Activated CD4-positive, alpha-beta T cell treated with anti-CD3 and anti-CD28 coated beads, Interleukin-2, amount 50 U/mL, for 1 hour (primary cell): ENCODE measurements at places on chromosomes 12 and 14.

- no peak for DNase-seq
Measured at GRCh38 chr14:93316716-93317115, 16.1 kb downstream of the BTBD7 start.

DNA sequence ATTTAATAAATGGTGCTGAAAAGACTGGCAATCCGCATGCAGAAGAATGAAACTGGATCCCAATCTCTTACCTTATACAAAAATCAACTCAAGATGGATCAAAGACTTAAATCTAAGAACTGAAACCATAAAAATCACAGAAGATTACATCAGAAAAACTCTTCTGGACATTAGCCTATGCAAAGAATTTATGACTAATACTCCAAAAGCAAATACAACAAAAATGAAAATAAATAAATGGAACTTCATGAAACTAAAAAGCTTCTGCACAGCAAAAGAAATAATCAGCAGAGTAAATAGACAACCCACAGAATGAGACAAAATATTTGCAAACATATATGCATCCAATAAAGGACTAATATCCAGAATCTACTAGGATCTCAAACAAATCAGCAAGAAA, 14.3 kb upstream of the CLEC1A start:
- no peak for DNase-seq

DNA sequence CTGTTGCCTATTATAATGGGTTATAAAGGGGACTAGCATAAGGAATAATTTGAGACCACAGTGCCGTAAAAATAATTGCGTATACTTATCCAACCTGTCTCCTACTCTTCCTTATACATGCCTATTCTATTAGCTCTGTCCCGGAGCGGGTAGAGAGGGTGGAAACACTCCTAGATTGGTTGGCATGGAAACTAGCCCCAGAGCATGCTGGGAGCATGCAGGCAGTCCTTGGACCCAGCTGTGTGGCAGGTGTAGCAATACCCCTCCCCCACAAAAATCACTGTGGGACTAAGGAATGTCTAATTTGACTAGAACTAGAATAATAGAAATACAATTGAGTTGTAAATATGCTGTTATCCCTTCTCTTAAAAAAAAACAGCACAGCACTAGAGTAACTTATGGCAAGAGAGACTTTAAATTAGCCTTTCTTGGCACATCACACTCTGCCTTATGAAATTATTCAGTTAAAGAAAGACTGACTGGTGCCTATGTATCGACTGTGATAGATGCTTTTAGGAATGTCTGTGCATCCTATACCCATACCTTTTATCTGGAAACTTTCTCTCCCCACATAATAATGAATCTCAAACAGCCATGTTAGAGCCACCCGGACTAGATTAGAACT, 244.0 kb upstream of the DAAM1 start:
- no peak for DNase-seq

DNA sequence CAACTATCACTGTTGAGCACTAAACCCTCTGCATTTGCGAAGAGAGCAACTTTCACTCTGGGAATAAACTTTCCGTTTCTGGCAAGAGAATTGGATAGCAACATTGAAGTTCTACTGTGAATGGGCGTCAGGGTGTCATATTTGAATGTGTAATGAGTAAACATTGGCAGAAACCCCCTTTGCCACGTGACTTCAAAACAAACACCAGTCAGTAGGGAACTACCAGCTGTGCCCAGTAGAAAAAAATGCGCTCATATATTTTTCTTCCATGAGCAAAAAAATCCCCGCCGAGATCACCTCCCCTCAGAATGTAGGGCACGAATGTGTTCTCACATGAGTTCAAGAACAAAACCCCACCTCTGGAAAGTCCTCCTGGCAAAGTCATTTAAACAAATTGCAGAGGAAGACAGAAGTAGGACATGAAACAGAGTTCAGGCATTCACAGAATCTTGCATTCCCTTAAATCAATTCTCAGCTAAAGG, 80.6 kb downstream of the BTG1 start:
- DNase-seq = peak; percentile 25

DNA sequence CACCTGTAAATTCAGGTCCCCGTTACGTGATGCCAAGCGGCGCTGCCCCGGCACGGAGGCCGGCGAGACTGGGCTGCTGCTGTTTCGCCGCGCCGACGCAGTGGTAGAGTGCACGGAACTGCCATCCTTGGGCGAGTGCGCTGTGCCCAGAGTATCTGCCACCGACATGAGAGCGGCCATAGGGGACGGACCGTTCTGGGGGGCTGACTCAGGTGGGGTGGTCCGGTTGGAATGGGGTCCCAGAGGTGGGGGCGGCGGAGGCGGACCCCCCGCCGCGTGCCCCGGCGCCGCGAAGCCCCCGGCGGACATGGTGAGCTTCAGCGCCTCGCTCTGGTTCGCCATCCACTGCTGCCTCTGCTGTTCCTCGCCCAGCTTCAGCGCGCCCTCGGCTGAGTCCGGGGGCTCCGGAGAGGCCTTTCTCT, 2.8 kb downstream of the IRF2BPL start:
- no peak for DNase-seq

DNA sequence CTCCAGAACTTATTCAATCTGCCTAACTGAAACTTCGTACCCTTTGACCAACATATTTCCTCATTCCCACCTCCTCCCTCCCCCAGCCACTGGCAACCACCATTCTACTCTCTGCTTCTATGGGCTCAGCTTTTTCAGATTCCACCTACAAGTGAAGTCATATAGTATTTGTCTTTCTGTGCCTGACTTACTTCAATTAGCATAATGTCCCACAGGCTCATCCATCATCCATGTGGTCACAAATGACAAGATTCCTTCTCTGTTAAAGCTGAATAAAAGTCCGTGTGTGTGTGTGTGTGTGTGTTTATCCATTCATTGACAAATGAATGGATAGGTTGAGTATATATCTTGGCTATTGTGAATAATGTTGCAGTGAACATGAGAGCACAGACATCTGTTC, 1.3 kb upstream of the C14orf39 start:
- no peak for DNase-seq

DNA sequence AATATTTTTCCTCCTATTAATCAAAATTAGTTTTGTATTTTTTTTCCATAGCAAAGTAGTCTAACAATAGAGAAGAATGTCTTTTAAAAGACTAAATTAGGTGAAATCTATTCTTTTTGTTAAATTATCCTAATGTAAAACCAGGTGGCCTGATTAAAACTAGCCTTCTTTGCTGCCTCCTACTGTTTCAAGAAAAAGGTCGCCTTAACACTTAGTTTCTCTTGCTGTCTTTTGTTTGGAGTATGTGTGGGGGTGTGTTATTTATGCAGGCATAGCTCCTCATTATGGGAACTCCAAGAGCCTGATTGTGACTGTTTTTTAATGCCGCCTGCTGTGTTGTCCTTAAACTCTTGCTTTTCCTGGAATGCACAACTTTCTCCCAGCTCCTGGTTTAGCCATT, 855.3 kb downstream of the DIO2 start:
- DNase-seq = no peak

DNA sequence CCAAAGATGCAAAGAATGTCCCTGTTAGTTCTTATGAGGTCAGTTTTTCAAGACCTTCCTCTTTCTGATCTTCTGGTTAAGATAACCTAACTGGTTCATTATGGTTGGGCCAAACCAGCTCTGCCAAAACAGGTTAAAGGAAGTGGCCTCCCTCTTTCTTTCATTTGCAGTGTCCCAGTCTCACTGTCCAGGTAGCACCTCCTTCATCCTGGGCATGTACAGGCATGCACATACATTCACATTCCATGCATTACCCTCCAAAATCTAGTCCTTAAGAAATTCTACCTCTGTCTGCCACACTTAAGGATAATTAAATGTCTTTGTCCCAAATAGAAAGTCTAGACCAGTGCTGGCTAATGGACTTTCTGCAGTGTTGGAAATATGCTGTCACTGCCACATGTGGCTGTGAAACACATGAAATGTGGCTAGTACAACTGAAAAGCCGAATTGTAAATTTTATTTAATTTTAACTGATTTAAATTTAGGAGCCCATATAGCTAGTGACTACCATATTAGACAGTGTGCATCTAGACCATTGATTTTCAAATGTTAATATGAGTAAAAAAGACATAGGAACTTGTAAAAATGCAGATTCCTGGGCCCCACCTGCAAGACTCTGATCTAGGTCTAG, 169.3 kb downstream of the PCNX1 start:
- no peak for DNase-seq

- no peak for DNase-seq
Measured at GRCh38 chr12:27185234-27186021, 58.7 kb upstream of the STK38L start.

GRCh38 chr14:37597538-37597913, 2.1 kb downstream of the TTC6 start:
- DNase-seq = no peak

DNA sequence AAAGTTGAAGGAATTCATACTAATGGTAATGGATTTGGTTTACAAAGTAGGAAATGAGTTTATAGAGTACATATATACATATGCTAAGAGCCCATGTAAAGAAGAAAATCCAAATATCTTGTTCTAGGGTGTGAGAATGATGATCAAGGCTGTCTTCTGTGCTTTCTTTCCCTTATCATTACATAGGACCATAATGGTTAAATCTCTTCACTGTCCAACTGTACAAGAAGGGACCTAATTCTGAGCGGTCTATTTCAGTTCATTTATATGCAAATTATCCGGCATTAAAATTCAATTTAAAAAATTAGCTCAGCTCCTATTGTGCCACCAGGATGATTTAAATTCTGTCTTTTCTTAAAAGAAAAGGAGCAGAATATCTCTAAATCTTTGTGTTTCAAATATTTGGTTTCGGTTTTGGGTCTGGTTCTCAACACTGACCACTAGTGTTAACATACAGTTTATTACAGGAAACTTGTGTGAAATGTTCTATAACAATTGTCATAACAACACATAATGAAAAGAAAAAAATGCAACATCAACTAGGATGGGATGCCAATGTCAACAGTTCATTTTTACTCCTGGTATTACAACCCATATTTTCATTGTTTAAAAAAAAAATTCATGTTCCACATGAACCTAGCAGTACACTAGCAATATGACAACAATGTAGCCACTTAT, 16.8 kb downstream of the OR4K1 start:
- DNase-seq = no peak

GRCh38 chr12:131436922-131437705, 273.8 kb upstream of the SFSWAP start:
- DNase-seq = no peak

- DNase-seq = no peak
Measured at GRCh38 chr12:120784804-120785203, 59.2 kb downstream of the ACADS start.

DNA sequence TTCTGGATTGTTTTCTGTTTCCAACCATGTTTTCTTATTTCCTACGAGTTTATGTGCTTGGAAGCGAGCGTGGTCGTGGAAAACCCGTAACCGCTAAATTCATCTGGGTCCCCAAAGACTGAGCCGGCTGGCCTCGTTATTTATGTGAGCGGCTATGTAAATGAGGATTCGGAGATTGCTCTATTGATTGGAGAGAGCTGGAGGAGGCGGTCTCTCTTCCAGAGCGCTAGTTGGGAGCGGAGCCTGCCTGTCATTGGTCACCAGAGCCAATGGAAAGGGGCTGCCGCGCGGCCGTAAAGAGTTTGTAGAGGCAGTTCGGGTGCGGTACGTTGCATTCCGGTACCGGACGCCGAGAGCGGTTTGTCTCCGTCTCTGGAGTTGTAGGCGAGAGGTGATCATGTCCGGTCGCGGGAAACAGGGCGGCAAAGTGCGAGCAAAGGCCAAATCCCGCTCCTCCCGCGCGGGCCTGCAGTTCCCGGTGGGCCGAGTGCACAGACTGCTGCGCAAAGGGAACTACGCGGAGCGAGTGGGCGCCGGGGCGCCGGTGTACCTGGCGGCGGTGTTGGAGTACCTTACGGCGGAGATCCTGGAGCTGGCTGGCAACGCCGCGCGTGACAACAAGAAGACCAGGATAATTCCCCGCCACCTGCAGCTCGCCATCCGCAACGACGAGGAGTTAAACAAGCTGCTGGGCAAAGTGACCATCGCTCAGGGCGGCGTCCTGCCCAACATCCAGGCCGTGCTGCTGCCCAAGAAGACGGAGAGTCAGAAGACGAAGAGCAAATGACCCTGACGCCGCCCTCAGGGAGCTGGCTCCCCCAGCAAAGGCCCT, 29.0 kb downstream of the WBP11 start:
- peak; percentile 87 for DNase-seq

DNA sequence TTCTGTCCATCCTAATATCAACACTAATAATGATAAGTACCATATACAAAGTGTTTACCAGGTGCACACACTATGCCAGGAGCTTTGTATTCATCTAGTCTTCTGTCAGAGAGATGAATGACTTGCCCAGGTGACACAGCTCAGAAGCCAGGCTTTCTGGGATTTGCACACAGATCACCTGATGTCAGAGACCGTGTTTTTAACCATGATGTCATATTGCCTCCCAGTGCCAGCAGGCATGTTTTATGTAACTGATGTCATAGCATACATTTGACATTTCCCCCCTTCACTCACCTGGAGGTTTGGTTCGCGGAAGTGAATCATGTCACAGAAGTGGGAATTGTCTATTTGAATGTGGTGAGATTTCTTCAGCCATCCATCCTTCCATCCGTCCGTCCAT, 5.7 kb downstream of the WSCD2 start:
- DNase-seq = no peak

DNA sequence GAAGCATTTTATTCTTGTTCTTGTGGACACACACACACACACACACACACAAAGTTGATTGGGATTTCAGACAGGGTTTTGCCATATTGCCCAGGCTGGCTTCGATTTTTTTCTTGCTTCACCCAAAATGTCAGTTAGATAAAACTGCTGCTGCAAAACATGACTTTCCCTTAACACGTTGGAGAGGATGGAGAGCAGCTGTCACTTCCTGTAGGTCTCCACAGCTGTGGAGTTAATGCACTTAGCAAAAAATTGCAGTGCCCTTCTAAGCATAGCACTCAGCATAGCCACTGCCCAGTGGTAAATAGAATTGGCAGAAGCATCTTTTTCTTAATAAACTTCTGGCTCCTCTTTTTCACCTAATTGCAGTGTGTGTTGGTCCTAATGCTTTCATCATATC, 54.5 kb downstream of the PDZRN4 start:
- DNase-seq = no peak

GRCh38 chr12:45379261-45379660, 163.4 kb downstream of the ANO6 start:
- no peak for DNase-seq

GRCh38 chr14:24398653-24399446, at the start of gene NYNRIN:
Gene NYNRIN, plus strand, starts transcription at chr14:24399003. Its CDS starts 244 bp downstream, at chr14:24399247.
- DNase-seq = peak; percentile 11

DNA sequence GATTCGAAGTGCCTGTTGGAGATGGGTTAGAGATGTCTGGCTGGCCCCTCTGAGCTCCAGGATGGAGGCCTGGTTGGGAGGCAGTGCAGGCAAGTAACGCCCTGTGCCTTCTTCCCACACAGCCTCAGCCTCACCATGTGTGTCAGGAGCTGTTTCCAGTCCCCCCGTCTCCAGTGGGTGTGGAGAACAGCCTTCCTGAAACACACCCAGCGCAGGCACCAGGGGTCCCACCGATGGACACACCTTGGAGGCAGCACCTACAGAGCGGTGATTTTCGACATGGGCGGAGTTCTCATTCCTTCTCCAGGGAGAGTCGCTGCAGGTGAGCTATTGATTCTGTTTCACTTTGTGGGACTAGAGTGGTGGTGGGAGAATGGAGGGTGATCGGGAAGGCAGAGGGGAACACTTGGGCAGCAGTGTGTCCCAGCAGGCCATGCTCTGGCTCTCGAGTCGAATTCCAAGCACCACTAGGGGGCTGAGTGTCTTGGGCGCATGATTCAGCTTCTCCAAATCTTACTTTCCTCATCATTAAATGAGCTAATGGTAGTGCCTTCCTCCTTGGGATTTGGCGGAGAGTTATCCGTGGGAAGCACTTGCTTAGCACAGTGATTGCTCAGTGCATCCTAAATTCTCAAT, 6.8 kb downstream of the ACAD10 start:
- no peak for DNase-seq
